ENCODE measurements at places on chromosomes 4 and X.

DNA sequence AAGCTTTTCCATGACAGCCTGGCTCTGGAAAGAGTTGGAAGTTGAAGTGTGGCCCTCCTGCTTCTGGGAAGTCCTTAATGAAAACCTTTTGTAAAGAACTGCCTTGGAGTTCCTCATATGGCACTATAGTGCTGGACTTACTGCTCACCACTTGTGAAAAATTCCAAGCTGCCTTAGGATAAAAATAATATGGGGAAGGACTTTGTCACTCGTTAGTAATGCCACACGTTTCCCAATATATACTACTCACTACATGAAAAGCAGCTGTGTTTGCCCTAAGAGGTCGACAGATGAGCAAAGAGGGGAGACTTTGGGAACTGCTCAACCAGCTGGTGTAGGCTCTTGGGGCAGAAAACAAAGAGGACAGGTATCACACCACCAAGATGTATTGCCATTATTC lies 11.7 kb downstream of the OPHN1 start:
- no peak for DNase-seq

GRCh38 chr4:177519481-177520260 lies 77.4 kb upstream of the AGA start:
- DNase-seq: no peak

- no peak for DNase-seq
Measured at GRCh38 chr4:16665942-16666551, 232.4 kb downstream of the LDB2 start.

DNA sequence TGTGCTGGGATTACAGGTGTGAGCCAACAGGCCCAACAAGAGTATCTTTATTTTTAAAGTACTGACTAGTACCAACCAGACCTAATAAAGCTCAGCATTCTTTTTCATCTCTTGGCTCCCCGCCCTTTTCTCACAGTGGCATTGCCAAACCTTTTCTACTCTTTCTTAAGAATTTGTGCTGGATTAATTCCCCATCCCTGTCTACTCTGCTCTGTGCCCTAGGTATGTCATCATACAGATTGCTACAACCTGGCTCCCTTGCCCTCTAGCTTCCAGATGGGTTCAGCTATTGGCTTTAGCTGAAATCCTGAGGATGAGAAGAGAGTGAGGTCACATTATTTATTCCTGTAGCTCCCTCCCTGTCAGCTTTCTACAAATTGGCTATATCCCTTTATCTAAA lies 34.9 kb upstream of the CCNI start:
- no peak for DNase-seq

DNA sequence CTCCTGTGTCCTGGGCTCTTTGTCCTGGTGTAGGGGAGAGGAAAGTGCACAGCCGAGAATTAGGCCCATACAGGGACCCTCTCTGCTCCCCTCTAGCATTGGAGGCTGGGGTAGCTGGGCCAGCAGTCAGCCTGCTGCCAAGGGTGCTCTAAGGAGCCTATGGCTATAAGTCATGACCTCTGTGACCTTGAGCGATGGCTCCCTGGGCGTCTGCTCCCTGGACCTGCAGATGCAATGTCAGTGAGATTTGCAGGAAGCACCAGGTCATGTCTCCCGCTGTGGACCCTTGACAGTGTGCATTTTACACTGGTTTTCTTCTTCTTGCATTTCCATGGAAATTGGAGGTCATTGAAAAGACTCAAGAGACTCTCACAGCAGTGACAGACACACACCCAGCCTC lies 234.1 kb upstream of the PSAPL1 start:
- DNase-seq: no peak
